ENCODE measurements at places on chromosomes 6 and 20.

DNA sequence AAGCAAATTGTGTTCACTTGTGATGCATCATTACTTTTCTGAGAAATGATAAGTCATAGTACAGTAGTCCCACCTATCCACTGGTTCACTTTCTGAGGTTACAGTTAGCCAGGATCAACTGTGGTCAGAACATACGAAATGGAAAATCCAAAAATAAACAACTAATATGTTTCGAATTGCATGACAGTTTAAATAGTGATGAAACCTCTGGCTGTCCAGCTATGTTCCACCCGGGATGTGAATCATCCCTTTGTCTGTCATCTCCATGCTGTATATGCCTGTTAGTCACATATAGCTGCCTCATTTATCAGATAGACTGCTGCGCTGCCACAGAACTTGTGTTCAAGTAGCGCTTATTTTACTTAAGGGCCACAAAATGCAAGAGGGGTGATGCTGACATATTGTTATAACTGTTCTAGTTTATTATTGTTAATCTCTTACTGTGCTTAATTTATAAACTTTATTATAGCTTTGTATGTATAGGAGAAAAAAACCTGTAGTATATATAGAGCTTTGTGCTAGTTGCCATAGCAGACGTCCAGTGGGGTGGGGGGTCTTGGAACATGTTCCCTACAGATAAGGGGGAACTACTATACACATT, 29.2 kb downstream of the AFDN start:
- no peak for DNase-seq

GRCh38 chr6:3228046-3228671, 706 bp upstream of the TUBB2B start:
- peak; percentile 76 for DNase-seq

GRCh38 chr6:118296129-118296901, 251.8 kb upstream of the PLN start:
- no peak for DNase-seq

- no peak for DNase-seq
These were observed 61.4 kb downstream of the NOL4L start for GRCh38 chr20:32523613-32524213.

DNA sequence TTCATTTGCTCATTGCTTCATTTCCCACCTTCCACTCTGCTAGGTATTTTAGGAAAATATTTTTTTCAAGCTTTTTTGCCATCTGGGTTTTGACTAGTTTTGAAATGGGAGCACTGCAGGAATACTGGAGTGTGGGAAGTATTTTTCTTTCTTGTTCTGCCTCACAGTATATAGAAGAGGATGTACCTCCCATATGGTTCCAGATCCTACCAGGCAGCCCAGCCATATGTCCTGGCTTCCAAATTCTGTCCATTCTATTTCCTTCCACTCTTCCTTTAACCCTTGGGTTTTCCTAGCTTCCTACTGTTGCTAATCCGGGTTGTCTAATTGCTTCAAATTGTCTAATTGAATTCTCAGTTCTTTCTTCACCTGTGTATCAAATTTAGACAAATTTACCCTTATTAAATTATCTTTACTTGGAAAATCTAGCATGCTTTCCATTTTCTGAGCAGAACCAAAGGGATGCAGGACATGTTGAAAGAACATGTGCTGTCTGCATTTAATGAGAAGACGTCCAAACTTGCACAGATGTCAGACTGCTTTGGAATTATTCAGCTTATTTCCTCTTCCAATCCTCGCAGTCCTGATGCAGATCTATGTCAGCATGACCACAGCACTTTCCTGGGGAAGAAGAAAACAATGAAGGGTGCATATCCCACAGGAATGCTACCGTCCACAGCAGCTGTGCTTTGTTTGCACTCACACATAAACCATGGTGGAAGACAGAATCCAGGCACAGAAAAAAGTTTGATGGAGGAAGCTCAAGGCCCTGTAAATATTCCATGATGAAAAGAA, 1273.9 kb upstream of the MAP3K7 start:
- no peak for DNase-seq

- no peak for DNase-seq
These were observed 39.1 kb downstream of the MDFI start for GRCh38 chr6:41677124-41677921.

- DNase-seq = no peak
These were observed 326.6 kb upstream of the RNF24 start for GRCh38 chr20:4341804-4342485.

DNA sequence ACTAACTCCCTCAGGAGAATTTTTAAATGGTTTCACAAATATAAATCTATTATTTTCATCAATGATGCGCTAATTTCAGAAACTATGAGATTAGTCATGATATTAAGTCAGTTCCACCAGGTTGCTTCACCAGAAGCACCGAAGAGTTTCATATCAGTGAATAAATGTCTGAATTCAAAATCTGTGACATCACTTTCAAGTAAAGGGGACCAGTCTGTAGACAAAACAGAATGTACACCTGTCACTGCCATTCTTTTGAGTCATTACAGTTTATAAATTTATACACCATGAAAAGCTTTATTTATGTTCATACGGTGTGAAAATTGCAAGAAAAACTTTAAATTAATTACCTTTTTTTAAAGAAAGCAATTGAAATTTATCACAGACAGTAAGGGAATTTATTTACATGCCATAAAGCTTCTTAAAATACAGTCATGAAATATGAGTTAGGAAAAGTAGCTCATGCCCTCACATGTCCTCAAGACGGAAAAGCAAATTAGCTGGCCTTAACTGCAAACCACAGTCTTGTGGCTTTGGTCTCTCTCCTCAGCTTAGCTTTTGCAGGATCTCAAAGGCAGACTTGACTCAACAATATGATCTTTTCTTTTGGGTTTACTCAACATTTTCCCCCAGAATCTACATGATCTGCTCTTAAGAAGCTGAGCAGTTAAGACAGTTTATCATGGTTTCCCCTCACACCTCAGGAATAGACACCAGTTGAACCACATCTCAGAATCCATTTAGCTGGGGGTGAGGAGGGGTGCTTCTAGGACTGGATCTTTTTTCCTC, 177.7 kb upstream of the MCHR2 start:
- DNase-seq = no peak

DNA sequence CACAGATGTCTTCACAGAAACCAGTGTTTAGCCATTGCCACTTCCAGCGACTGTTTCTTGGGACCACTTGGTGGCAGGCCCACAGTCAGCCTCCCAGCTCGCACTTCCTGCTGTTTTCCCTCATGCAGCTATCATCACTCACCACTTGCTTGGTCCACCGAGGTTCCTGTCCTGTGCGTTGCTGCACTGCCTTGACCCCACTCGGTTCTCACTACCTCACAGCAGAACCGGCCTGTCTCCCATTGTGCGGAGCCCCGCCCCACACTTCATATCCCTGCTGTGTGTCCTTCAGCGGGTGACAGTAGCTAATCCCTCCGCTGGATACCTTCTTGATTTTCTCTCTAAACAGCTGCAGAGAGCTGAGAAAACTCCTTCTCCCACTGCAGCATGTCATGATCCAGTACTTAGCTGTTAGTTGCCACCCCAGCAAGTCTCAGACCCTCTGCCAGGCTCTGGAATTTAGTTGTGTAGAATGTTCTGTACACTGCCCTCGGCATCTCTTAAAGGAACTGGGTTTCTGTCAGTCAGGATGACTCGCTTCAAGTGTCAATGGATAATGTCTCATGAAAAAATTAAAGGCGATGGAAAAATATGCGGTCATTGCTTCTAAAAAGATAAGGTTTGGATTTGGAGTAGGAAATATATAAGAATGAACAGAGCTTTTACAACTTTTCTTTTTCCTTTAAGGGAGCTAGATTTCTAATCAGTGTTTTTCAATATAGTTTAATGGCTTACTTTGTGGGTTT, 208.0 kb downstream of the FARS2 start:
- DNase-seq = no peak

DNA sequence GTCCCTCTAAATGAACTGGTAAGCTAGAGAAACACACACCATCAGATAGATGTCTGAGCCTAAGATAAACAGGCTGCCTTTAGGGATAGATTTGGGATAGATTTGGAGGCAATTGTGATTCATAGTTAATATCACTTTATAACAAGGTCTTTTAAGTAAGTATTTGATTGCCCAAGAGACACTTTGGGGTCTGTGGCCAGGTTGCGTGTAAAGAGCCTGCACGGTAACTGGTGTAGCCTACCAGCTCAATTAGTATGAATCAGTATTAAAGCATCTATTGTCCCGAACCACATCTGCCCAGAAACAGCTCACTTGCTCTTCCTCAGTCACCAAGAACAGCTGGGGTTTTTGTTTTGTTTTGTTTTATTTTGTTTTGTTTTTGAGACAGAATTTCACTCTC, 193.3 kb downstream of the SASH1 start:
- no peak for DNase-seq

DNA sequence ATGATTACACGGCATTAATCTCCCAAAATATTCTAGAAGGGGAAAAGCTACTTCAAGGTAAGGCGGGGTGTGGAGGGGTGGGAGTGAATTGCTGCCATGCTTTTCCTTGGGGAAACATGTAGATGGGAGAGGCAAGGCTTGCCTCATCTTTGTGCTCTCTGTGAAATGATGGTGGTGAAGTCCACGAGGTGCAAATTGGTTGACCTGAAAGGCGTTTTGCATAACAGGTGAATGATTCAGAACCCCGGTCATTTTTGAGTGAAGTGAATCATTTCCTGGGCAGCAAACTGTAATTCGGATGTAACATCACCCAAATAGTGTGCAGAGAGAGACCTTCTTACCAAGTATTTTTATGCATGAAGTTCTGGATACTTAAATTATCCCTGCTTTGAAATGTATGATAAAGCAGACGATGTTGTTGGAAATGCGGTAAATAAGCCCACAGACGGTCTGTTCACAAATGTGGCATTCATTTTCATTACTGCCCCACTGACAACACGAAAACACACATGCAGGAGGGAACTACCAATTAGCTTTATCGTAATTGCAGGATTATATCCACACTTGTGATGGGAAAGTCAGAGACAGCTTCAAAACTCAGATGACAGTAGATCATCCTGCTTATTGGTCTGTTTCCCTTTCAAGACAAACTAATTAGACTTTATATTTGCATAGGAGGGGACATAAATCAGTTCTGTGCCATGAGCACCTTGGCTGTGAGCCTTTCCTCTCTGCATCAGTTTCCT, 3.0 kb downstream of the CDH4 start:
- no peak for DNase-seq

DNA sequence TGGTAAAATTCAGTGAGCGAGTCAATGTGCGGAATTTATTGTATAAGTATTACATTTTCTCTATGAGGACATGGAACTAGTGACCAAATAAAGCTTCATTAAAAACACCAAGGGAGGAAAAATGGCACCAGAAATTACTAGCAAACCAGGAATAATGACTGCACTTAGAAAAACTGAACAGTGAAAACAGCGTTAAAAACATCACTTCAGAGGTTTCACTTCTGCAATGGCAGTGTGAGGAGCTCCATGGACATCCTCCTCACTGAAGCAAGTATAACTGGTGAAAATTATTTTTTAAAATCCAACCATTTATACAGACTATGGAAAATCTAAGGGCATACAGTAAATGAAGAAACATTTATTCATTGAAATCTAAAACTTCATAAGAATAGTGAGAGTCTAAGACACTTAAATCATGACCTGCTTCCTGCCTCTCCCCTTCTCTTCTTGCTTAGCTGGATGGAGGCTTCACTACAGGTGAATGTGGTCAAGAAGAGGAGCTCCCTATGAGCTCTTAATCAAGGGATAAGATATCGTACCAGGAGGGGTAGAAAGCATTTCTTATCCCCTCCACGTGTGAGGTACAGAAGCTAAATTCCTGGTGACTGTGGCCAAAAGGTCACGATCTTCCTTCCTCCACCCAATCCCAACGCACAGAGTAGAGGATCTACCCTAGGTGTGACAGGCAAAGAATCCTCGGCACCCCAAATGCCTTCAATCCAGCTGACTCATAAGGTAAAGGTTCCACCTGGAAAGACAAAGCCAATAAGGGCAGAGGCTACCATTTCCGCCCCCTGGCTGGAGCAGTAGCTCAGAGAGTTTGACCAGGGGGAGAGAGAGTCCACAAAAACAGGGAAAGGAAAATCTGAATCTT, 12.3 kb upstream of the ASF1A start:
- no peak for DNase-seq
